ENCODE measurements at places on chromosomes 4 and X.

DNA sequence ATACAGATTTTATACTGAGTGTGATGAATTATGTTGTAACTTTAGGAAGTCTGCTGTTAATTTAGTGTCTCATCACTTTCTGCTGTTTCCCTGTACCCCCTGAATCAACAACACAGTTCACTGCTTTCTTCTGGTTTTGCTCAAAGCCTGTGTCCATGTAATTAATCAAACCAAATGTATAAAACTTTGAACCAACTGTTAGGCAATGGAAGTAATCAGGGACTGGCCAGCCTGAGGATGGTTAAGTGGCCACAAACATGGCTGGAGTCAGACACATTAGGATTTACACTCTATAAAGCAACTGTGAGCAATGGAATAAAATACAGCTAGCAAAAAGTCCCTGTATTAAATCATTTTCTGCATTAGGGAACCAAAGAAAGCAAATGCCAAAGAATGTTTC, 42.6 kb downstream of the CXCL1 start:
- DNase-seq: no peak

DNA sequence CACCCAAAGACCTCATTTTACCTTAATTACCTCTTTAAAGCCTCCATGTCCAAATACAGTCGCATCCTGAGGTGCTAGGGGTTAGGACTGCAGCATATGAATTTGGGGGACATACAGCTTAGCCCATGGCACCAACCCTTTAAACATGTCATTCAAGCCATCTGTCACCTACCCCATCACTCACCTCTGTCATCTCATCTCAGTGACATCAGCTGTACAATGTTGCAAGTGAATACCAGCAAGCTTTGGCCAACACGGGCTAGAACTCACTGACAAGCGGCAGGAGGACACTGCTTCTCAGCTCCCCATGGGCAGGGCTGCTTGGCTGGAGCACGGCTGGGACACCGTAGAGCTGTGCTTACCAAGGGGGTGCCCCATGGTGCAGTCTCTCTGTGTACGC, 107.5 kb downstream of the STK32B start:
- no peak for DNase-seq

GRCh38 chr4:3290476-3290875, 2.3 kb upstream of the RGS12 start:
- DNase-seq: no peak

- DNase-seq: no peak
These were observed 62.5 kb upstream of the ENPP6 start for GRCh38 chr4:184280137-184280536.

DNA sequence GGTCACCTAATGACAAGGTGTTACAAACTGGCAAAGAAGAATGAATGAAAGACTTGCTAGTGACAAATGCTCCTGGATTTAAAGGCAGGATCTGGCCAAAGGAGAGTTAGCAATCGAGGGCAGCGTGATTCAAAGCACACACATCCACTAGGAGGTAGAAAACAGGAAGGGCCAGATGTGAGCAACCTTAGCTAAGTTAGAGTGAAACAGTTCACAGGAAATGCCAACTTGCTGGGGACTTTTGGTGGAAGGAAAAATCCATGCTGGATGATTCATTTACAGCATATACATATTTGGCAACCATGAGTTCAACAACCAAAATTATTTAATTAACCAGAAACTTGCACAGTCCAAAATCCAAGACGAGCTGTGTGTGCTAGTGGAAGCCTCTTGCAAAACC, 276.9 kb downstream of the PTTG2 start:
- DNase-seq: peak; percentile 30

DNA sequence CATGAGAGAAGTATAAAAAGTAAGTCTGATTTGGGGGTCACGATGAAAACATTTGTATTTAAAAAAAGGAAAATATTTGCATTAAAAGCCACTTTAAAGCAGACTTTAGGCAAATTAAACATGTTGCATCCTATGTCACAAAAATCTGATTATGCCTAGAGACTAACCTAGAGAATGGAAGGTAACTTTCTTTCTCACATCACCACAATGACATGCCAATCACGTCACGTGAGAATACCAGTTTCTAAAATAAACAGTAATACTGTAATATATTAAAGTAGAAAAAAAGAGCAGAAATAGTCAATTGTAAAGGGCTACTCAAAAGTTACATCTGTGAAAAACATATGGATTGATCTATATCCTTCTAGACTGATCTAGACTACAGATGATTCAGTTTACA, 3.3 kb downstream of the CHIC2 start:
- no peak for DNase-seq

DNA sequence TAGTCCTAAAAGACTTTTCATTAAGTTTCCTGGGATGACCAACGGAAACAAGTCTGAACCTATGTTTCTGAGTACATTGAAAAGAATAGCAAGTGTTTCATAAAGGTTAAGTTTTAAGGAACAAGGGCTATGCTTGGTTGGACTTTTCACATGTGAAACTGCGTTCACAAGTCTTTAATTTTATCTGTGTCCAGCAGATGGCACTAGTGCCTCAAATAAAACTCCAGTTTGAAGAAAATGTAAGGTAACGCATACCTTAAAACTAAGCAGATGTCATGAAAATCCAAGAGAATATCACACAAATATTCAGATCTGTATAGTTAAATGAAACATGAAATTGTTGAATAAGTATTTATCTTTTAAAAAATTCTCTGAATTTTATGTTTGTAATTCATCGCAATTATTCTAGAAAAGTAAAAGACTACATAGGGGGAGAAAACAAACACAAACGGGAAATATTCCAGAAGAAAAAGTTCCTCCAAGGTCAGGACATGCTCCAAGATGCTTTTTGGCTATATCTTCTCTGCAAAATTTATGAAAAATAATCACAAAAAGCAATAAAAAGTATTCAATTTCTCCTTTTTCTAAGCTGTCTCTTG, 89.6 kb upstream of the MAD2L1 start:
- peak; percentile 73 for DNase-seq

GRCh38 chr4:7004331-7004730, 38.8 kb upstream of the TADA2B start:
- no peak for DNase-seq

GRCh38 chr4:2494992-2495391, 26.1 kb downstream of the RNF4 start:
- no peak for DNase-seq

- DNase-seq: peak; percentile 78
These were observed 69.8 kb downstream of the TMEM131L start for GRCh38 chr4:153535772-153536513.

GRCh38 chrX:12330841-12331240, 192.6 kb downstream of the FRMPD4 start:
- DNase-seq: no peak

DNA sequence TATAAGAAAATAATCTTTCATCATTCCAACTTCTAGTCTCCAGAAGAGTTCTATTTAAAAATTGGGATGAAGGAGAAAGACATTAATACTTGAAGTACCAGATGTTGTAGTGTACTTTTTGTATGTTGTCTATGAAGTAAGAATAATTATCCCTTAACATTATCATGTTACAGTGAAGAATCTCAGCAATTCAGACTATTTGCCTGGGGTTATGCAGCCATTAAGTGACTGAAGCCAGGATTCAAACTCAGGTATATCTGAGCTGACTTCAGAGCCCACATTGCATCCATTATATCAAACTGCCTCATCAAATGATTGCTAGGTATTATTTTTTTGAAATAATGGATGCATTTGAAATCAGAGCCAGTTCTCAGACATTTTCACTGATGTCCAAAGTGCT, 76.1 kb upstream of the FHDC1 start:
- peak; percentile 6 for DNase-seq

DNA sequence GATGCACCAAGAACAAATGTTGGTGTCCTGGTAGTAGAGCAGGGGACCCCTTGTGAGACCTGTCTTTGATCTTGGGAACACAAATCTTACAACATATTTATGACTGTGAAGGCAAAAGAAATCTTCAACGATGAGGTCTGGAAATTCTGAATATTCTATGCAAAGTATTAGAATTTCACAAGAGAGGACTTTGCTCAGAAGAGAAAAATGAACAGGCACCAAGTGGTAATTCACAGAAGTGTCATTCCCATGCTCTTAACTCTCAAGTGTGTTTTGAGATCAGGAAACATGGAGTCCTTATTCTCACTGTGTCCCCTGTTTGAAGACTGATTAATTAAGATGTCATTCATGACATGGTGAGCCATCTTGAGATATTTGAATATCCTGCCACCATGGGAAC, 52.5 kb downstream of the COQ2 start:
- DNase-seq: no peak

DNA sequence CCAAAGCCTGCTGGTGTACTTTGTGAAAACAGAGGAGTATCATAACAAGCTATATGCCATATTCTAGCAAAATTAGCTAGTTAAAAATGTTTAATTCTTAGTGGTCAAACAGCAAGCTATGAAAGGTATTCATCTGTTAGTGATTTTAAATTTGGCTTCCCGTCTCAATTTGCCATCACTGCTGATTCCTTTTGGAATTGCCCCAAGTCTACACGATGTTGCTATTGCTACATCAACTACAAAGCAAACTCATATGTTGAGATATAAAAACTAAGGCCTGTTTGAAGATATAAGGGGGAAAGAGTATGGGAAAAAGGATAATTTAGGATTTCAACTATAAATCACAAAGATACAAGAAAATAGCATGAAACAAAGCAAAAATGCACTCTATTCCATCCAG, 146.1 kb downstream of the COL25A1 start:
- DNase-seq: no peak

DNA sequence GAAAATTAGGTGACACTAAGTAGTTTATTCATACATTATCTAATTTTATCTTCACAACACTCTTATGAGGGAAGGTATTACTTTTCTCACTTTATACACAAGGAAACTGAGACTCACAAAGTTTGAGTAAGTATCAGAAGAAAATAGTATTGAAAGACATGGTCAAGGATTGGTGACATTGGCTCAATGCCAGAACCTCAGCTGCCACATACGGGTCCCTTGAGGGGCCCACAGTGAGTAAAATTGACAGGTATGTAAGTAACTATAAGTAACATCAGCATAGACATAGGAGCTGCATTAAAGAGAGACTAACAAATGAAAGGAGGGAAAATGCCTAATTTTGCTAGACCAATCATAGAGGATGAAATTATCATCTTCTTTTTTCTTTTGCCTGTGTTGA, 134.1 kb downstream of the COX18 start:
- no peak for DNase-seq

DNA sequence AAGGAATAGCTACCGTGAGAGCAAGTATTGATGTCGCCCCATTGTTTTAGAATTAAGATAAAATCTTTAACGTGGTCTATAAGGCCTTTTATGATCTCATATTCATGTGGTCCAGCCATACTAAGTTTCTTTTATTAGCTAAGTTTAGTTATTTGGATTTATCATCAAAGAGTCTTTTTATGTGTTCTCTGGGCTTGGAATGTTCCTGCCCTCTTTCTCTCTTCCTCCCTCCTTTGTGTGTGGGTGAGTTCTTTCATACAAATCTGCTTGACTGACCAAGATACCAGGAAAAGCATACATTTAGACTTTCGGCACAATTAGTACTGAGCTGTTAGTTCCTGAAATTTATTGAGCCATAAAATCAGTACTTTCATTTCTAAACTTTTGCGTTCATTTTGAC, 11.3 kb downstream of the TDO2 start:
- DNase-seq: no peak

- DNase-seq: no peak
These were observed 2387.6 kb downstream of the PCDH7 start for GRCh38 chr4:33107814-33108213.

- no peak for DNase-seq
These were observed 772 bp upstream of the MTTP start for GRCh38 chr4:99573735-99574368.

GRCh38 chr4:54945838-54946237, 179.6 kb downstream of the KDR start:
- no peak for DNase-seq

DNA sequence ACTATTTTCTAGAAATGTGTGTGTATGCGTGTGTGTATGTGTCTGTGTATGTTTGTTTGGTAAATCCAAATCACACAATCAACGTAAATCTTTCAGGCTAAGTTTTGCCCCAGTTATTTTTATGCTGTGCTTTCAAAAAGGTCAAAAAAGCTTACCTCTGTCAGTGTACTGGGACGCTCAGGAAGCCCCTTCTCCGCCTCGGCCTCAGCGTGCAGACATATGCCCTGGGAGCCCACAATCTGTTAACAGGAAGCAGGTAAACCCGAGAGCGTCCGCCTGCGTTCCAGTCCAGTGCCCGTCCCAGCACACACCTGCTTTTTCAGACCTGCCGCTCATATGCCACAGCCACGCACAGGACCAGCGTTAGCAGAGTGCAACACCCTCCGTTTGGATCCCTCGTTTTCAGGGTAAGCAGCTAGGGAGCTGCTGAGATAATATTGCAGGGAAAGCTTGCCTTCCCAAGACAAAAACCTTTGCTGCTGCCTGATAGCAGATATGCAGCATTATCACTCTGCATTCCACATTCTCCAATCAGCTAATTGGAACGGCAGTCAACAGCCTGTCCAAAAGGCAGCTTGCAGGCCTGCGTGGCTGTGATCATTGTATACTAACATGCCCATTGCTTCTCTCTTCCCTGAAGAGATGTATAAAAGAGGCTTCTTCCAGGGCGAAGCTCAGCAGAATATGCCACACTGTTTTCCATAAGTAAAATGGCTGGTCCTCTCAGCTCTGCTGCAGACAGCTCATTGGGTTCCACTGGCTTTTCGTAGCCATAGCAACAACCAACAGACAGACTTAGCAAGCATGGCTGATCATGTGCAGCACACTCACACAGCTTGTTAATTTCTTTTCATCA, at the start of gene SORBS2:
TSS of gene SORBS2 (minus strand) at position 686 of the 856 bp plus-strand sequence. CDS start 121,623 bp downstream, outside the sequence.
- peak; percentile 49 for DNase-seq

DNA sequence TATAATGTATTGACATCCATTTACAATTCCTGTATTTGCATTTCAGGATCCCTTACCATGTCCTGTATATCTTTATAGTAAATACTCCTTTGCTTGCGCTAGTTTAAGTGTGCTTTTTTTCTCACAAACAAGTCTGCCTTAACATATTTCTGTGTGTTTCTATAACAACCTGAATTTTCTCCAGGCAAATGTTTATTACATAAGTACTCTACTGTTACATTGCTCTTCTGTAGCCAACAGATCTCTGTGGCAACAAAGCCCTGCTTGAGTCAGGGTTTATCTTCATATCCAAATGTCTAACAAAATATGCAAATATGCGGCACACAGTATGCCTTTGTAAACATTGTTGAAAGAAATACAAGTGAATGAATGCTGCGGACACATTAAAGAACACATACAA, 625.5 kb downstream of the TLL1 start:
- no peak for DNase-seq

- no peak for DNase-seq
These were observed 26.1 kb downstream of the ACOX3 start for GRCh38 chr4:8414377-8414776.

- no peak for DNase-seq
These were observed 139.6 kb downstream of the SPRY1 start for GRCh38 chr4:123536225-123536624.

DNA sequence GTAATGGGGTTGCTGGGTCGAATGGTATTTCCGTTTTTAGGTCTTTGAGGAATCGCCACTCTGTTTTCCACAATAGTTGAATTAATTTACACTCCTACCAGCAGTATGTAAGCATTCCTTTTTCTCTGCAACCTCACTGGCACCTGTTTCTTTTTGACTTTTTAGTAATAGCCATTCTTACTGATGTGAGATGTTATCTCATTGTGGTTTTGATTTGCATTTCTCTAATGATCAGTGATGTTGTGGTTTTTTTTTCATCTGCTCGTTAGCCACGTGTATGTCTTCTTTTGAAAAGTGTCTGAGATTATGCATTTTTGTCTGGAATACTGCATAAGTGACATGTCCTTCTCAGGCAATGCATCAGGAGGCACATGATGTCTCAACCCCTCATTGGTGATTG, 28.8 kb downstream of the REPS2 start:
- DNase-seq: no peak

All from NCI-H69 (cell line).